ENCODE measurements at places on chromosomes 5 and 9.

DNA sequence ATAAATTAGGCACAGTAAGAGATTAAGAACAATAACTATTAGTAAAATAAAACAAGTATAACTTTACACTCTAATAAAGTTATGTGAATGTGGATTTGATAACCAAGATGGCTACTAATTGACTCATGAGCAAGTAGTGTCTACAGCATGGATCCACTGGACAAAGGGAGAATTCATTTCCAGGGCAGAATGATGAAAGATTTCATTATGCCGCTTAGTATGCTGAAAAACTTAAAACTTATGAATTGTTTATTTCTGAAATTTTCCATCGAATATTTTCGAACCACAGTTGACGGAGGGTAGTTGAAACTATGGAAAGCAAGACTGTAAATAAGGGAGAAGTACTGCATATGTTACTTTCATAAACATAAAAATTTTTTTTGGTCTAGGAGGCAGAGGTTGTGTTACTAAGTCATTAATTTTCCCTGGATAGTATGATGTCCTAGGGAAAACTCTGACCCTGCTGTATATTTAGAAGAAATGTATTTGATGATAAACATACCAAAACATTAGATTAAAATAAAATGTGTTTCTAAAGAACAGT lies 24.9 kb upstream of the TARS1 start:
- DNase-seq: no peak

- no peak for DNase-seq
Measured at GRCh38 chr5:44900273-44900954, 91.7 kb downstream of the MRPS30 start.

- DNase-seq: no peak
Measured at GRCh38 chr5:82376307-82376706, 98.2 kb upstream of the RPS23 start.

- DNase-seq: no peak
Measured at GRCh38 chr5:125412561-125413495, 666.4 kb upstream of the ZNF608 start.

DNA sequence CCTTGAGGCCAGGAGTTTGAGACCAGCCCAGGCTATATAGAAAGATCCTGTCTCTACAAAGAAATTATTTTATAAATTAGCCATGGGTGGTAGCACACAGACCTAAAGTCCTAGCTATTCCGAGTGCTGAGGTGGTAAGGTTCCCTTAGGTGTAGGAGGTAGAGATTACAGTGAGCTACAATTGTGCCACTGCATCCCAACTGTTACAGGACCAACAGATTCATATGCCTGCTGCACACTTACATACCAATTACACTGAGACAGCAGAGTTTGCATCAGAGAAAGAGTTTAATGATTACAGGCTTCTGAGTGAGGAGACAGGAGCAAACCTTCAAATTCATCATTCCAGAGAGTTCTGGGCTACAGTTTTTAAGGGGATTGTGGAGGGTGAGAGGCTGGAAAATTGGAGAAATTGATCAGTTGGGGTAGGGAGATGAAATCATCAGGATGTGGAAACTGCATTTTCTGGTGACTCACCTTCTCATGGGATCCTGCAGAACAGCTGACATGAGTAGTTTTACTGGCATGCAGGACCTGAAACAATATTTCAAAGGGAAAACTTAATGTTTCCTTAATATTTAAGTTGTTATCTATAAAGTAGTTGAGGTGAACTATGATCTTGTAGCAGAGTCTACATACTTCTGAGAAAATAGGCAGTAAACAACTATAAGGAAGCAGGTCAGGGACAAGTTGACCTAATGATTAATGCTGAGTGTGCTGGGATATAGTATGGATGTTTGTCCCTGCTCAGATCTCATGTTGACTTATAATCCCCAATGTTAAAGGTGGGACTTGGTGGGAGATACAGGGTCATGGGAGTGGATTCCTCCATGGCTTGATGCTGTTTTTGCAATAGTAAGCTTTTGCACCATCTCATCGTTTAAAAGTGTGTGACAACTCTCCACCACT lies 54.7 kb downstream of the ANXA2R start:
- DNase-seq: no peak

- no peak for DNase-seq
Measured at GRCh38 chr5:38806775-38807258, 39.0 kb upstream of the OSMR start.

Measured in esophagus squamous epithelium (tissue), 5 donors.